ENCODE measurements at places on chromosomes 12 and 14. TPM values are rescaled to one million over a fixed set of nuclear protein-coding genes. Genes with fewer than 3 reads are reported as not detected.

FGF6 gene
- not detected for polyA plus RNA-seq

EPYC gene
- 0.28 TPM for polyA plus RNA-seq

BCL2L14 gene
- polyA plus RNA-seq = 0.40 TPM

RNASE4 gene
- 10.1 TPM for polyA plus RNA-seq

LGMN gene
- 106 TPM for polyA plus RNA-seq

PTPRQ gene
- polyA plus RNA-seq = 5.8 TPM

ATF1 gene
- 57.1 TPM for polyA plus RNA-seq

SLC39A5 gene
- polyA plus RNA-seq = 5.2 TPM

- no peak for DNase-seq
Observed at GRCh38 chr12:31342286-31342685, 16.3 kb upstream of the SINHCAF start.

DNA sequence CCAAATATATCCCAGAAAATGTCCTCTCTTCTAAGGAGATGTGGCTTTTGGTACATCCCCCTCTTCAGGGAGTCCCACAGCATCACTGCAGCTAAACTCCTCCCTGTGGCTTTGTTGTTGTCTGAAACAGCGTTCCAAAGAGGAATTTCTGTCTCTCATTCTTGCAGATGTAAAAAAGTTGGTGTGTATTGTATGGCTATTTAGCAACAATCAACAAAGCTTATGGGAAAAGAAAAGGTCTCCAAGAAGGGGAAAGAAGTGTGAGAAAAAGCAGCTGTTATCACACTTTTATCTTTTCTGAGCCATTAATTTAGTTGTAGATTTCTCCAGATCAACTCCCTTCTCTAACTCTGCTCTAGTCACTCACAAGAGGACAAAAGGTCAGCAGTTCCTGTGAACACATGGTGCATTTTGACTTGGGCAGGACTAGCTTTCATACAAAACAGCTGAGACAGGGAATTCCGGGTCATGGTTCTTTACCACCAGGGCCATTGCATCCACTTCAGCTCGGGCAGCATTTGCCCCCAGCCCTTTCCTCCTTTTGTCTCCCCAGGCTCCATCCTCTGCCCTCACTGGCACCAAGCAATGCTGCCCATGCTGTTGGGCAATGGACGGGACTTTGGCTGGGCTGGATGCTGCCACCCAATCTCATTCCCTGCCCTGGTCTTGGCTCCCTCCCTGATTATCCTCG, 184.7 kb downstream of the TMX1 start:
- no peak for DNase-seq

DNA sequence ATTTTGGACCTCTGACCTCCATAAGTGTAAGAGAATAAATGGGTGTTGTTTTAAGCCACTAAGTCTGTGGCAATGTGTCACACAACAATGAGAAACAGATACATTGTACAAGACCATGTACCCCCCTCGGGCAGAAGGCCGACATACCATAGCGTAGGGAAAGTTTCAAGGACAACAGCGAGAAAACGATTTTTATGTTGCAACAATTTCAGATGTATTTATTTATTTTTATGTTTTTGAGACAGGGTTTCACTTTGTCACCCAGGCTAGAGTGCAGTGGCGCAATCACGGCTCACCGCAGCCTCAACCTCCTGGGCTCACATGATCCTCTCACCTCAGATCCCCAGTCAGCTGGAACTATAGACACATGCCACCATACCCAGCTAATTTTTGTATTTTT, 136.4 kb upstream of the NCOR2 start:
- no peak for DNase-seq

- no peak for DNase-seq
Observed at GRCh38 chr14:104972301-104973134, 5.7 kb downstream of the AHNAK2 start.

GRCh38 chr14:104119119-104119487, 19.3 kb upstream of the KIF26A start:
- DNase-seq = no peak

DNA sequence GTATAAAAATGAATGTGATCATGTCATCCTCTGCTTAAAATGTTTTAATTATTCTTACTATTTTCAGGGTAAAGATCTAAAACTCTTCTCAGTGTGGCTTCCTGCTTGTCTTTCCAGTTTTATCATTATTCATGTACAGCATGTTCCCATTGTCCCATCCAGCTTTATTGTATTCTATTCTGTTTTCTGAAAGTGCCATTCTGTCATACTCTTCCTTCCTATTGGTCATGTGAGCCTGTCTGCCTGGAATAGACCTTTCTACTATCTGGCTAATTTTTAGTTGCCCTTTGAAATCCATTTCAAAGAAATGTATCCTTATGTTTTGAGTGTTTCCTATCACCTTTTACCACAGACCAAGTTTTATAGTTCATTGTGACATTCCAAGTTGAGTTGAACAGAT, 34.9 kb downstream of the PALS1 start:
- no peak for DNase-seq

DNA sequence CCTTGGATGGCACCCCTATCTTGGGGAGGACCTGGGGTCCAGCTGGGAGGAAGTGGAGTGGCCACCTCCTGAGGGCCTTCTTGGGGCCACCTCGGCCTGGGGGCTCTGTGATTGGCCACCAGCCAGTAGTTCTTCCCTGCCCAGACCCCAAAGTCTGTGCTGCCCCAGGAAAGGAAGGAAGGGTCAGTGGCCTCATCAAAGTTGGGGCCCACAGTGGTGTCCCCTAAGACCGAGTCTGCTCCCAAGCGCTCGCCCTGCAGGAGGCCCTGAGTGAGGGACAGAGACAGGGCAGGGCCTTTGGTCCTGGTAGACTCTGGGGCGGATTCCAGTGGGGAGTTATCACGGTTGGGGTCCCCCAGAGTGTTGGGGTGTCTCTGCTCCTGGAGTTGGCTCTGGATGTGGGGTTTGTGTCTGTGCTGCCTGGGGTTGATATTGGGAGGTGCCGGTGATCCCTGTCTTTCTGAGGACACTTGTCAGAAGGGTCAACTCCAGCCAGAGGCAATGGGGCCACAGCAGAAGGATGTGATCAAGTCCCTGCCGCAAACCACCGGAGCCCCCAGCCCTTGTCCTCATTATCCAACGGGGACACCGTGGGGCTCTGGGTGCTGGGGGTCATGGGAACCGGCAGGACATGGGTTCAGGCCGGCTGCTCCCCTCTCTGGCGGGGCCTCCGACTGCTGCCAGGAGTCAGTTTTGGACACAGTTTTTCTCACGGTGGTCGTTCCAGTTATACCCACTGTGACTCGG, 364.3 kb downstream of the TMEM121 start:
- DNase-seq = no peak

DNA sequence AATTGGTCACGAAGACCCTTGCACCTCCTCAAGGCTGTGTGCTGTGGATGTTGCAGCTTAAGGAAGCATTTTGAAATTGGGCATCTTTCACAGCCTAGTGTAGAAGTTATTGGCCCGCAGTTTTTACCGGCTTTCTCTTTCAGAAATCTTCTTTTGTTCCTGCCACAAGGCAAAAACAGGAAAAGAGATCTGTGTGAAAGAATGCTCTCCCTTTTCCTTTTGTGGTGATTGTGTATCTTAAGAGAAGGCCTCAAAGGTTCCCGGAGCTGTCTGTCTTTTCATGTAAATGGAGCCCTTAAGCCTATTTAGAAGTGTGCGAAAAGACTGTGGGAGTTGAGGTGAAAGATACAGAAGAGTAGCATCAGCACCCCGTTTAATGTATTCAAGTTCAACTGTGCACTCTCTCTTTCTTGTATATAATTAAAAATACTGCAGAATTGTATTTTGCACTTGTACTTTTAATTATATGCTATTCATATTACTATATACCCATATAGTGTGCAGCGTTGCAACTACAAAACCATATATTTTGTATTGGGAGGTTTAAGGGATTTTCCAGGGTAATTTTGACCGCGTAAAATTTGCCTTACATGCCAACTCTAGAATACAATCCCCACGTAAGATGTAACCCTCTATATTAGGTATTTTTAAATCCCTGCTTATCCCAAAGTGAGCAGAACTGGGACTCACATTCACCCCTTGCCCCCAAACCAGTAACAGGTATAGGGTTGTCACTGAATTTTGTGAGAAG, 441.7 kb downstream of the RAD51B start:
- no peak for DNase-seq

- DNase-seq = no peak
Observed at GRCh38 chr12:96049101-96049500, 13.7 kb upstream of the LTA4H start.

- no peak for DNase-seq
Observed at GRCh38 chr12:104930388-104931326, 27.4 kb downstream of the SLC41A2 start.

GRCh38 chr12:121872546-121873215, 14.0 kb upstream of the HPD start:
- DNase-seq = peak; percentile 87

DNA sequence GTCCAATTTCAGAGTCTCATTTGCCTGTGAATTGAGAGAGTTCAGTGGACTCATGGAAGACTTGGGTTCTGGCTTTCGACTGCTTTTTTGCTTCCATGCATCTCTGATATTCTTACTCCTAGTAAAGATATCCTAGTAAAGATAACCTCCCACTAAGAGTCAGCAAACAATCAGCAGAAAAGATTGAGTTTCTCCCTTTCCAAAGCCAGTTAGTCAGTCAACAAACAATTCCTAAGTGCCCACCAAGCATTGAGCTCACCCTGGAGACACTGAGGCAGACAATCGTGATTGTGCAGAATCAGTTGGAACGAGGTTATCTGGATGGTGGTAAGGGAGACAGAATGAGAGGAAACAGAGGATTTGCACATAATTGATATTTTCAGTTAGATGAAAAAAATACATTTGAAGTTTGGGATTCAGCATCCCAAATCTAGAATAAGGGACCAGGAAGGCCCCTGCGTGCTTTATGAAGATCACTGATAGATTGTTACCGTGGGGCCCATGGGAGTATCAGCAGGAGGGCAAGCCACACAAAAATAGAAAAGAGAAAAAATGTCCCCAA, 99.7 kb upstream of the SLC38A2 start:
- no peak for DNase-seq

DNA sequence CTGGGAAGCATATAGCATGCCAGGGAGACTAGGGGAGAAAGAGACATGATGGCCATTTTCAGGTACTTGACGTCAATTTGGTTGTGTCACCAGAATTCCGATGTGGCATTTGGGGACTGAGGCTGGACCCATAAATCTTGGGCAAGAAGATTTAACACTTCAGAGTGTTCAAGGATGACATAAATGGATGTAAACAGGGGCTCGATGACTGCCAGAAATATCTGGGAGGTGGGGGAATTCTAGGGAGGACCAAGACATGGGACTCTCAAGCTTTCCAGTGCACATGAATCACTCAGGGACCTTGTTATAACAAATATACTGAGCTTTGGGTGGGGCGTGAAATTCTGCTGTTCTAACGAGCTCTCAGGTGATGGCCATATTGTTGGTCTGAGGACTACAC, 17.8 kb downstream of the HAL start:
- DNase-seq = no peak

GRCh38 chr12:49296034-49296835, 1.3 kb downstream of the PRPH start:
- no peak for DNase-seq

DNA sequence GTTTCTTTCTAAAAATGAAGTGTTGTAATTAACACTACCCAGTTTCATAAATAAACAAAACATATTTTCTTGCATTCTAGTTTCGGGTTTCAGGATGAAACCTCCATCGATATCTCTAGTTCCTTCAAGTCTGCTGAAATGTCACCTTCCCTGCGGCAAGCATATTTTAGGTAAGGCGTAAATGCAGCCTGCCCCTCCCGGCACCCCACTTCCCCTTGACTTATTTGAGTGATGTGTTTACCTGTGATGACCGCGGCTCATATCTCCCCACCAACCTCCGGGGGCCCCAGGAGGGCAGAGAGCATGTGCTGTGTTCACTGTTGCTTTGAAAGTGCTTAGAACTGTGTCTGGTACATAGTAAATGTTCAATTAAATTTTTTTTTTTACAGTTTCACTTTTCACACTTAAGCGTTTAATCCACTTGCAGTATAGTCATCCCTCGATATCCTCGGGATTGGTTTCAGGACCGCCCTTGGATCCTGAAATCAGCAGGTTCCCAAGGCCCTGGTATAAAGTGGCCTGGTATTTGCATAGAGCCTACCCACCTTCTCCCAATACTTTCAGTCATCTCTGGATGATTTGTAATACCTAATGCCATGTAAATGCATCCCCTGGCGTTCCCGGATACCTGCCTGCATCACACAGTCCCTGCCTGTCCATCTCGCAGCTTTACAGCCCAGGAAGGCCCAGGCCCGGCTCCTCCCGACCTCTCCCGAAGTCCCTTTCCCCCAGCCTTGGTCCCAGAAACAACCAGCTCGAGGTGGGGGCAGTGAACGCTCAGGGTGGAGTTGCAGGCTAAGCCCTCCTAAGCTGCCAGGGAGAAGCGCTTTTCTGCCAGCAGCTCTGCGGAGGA, 40.2 kb upstream of the FBRSL1 start:
- DNase-seq = no peak

DNA sequence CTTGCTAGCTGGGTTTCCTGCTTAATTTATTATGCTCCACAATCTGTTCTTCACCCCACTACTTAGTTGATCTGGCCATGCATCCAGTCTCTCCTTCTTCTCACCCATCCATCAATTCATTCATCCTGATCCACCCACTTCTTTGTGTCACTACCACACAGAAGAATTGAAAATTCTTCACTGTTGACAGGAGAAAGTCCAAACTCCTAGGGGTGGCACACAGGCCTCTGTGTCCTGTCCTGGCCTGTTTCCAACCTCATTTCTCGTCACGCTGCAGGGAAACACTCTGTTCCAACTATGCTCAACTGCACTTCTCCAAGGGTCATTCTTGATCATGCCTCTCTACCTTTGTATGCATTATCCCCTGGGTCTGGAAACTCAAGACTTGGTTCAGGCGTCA, 10.6 kb upstream of the KRT83 start:
- DNase-seq = no peak

- DNase-seq = no peak
Observed at GRCh38 chr14:35435177-35435576, 30.6 kb upstream of the NFKBIA start.

- peak; percentile 62 for DNase-seq
Observed at GRCh38 chr14:105090493-105091053, 25.3 kb upstream of the GPR132 start.

GRCh38 chr14:74898694-74899093, 17.0 kb downstream of the DLST start:
- no peak for DNase-seq

GRCh38 chr12:106267535-106267934, 19.7 kb upstream of the CKAP4 start:
- no peak for DNase-seq
